Activated naive CD4-positive, alpha-beta T cell treated with anti-CD3 and anti-CD28 coated beads, Interleukin-2, amount 50 U/mL, for 72 hours (primary cell): ENCODE measurements at places on chromosomes 3 and 15.

DNA sequence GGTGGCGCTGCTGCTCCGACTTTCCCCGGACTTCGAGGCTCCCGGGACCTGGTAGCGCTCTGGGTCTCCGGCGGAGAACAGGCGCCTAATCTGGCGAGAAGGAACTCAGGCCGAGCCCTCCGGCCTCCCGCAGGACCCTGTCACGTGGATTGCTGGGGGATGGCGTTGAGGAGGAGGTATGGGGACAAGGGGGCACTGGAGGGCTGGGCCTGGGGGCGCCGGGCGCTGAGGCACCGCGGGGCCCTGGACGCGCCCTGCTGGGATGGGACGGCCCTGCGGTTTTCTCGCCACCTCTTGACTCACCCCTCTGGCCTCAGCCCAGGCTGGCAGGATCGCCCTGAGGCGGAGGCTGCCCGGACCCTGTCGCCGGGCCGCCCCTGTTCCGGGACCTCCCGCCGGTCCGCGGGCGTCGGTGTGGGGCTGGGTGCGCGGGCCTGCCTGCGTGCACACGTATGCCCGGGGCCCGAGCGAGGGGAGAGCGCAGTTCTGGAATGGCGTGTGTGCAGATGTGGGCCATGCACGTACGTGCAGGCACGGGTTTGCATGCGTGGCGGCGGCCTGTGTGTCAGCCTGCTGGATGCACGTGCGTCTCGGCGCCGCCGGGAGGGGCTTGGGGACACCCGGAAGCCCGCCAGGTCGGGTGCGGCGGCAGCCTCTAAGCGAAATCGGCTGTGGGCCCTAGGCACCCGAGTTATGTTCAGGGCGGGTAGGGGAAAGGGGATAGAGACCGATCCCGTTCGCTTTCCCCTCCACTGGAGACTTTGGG, 752 bp downstream of the C15orf39 start:
- DNase-seq: peak; percentile 86

DNA sequence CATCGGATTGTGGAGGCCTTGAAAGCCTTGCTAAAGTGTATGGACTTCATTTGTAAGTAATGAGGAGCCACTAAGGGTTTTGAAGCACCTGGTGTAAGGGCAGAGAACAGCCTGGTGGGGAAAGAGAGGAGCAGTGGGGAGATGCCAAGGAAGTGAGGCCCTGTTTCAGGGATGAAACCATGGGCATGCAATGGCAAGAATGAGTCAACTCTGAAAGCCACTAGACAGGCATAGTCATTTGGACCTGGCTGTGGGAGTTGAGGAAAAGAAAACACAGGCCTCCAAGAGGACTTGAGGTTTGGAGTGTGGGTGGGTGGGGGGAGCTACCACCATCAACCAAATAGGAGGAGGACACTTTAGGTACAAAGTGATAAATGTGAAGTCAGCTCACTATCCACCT, 7.6 kb downstream of the XCR1 start:
- DNase-seq: peak; percentile 22

DNA sequence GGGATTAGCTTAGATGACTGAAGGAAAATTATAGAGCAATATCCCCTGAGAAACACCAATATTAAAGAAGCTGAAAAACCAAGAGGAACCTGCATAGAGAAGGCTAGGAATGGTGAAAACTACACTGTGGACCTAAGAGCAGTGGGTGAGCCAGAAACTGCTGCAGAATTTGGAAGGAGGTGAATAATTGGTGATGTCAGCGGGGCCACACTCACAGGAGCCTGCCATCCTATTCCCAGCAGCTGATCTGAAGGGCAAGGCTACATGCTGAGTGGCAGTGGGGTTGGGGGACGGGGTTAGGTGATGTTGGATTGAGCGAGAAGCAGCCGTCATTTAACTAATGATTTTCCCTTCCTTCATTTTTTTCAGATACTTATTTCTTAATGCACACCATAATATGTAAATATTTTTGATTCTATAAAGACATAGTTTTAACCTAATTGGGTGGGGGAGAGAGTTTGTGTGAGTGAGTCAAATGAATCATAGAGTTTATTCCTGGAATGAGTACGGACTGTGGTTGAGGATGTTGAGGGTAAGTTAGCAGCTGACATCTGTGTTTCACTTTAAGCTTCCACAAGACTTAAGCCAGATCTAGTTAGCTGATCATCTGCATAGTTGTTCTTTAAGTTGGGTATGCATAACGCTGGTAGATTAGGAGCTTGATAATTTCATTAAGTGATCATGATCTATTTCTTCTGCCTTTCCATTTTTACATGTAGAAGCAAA, 222.8 kb downstream of the PTPRG start:
- no peak for DNase-seq

GRCh38 chr15:45795440-45796069, 160.7 kb downstream of the SQOR start:
- DNase-seq: no peak

DNA sequence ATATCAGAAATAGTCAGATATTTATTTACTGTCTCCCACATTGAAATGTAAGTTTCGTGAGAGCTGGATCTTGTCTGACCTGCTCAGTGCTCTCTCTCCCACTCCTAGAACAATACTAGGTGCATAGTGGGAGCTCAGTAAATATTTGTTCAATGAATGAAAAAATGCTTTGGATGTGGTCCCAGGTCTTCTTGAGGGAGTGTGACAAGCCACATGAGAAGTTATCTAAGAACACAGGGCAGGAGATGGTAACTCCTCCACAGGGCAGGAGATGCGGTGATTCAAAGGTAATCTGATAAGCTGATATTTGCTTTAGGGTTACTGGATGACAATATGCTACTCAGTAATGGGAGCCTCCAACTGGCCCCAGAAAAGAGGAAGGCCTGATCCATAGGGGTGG, 25.8 kb upstream of the PLA2G4E start:
- no peak for DNase-seq
